Esophagus squamous epithelium (tissue), 5 donors: ENCODE measurements at places on chromosomes 2 and 18. TPM values are rescaled to one million over a fixed set of nuclear protein-coding genes. Genes with fewer than 3 reads are reported as not detected.

FARSB gene
- 23.5 TPM for total RNA-seq

SERPINB13 gene
- 228 TPM for total RNA-seq

BMP10 gene
- not detected for total RNA-seq

ANKRD30BL gene
- not detected for total RNA-seq
